ENCODE measurements at places on chromosomes 16 and 17.

DNA sequence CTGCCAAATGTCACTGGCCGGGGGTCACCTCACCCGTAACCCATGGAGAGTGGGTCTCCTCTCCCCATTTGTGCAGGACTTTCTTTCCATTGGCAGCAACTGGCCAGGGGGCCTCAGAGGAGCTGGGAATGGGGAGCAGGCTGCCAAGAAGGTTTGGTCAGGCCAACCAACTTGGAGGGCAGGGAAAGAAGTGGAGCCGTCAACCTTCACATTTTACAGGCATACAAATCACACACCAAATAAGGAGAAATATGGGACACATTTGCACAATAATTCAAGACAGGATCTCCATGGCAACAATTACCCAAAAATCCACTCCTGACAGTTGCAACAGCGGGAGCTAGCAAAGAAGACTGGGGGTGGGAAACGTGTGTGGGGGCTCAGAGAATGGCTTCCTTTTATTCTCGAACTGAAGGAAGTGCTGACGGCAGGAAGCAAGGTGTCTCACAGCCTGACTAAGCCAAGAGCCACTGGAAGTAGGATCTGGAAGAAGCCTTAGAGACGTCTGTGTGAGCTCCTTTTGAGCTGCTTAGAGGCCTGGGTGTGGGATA lies 20.9 kb downstream of the RPRML start:
- no peak for DNase-seq

GRCh38 chr16:89575247-89576152 lies at the start of gene CPNE7:
TSS of gene CPNE7 (plus strand) at chr16:89575758. CDS start at chr16:89575898, 140 bp downstream.
- DNase-seq = no peak

DNA sequence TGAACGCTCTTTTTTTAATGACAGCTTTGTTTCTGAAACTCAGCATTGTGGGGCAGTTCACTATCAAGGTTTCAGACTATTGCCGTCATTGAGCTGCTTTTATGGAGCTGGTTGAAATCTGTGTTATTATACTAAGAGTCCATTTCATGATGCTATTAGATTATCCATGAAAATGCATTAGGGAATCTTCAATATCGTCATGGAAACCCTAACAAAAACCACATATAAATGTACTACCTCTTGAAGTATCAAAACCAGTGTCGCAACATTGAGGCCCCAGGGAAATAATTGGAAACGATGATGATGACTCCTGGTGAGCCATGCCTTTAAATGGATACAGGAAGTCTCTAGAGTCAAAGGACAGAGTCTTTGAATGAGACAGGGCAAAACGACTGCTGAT lies 231.6 kb upstream of the CPHXL start:
- no peak for DNase-seq

DNA sequence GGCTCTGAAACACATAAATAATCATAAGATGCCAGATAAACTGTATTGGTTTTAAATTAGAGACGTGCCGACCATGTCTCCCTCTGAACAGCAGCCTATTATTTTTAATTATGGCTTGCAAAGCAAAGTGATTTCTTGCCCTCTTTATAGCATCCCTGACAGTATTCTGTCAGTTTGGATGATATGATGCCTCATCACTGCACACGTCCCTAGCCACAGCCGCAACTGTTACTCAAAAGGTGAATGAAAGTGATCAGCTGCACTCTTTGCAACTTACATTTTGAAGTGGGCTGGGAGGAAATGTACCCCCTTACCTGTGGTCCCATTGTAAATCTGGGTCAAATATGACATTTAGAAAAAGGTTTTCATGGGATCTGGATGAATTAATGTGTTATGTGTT lies 389.9 kb downstream of the MAF start:
- no peak for DNase-seq

DNA sequence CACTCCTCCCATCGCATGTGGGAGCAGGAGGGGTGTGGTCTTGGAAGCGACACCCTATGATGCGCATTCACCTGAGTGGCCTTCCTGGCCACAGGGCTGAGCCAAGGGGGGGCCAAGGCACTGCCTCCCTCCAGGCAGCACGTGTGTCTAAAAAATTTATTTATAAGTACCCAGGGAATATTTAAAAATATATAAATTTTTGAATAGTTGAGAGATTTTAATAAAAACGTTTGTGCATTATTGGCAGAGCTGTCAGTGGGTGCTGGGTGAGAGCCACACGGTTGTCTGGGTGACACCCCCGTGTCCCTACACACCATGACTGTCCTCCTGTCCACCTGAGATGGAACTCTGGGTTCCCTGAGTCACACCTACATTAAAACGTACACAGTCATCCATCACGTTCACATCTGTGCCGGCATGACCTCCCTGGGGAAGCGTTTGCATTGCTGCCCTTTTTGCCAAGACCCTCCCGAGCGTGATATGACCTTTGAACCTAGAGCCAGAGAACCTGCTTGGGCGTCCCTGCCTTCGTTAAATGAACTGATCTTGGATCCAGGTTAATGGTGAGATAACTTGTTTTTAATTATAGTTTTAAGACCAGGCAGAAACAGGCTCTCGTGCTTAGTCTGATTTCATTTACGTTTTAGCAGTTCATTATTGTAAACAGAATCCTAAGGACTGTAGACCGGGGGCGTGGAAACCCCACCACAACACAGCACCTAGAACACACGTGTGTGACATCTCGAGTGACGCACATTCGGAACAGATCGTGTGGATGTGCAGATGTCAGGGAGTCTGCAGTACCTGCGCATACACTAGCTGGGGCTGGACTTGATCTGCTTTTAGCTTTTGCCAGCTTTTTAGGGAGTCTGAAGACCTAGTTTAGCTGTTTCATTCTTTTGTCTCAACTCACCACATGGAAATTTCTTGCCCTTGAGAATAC lies 192.8 kb upstream of the CHMP6 start:
- no peak for DNase-seq

DNA sequence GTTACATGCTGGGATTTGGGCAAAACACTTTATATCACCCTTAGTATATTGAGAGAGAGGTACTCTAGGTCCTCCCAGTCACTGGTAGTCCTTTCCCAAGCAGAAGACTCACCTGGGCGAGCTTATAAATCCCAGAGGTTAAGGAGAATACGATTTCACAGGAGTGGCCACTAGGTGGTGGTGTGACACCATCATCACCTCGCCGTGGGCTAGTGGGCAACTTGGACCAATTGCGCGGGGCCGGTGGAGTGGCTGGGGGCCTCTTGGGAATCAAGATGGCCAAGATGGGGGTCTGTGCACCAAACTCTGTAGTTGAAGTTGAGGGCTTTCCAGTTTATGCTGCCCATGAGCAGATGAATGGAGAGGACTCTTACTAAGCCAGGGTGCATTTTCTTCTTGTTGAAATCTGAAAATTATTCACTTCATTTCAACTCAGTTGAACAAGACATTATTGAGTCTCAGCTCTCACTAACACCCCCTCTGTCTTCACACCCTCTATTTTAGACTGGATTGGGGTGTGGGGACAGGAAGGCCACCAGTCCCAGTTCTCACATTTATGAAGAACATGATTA lies 38.2 kb upstream of the PIRT start:
- no peak for DNase-seq

DNA sequence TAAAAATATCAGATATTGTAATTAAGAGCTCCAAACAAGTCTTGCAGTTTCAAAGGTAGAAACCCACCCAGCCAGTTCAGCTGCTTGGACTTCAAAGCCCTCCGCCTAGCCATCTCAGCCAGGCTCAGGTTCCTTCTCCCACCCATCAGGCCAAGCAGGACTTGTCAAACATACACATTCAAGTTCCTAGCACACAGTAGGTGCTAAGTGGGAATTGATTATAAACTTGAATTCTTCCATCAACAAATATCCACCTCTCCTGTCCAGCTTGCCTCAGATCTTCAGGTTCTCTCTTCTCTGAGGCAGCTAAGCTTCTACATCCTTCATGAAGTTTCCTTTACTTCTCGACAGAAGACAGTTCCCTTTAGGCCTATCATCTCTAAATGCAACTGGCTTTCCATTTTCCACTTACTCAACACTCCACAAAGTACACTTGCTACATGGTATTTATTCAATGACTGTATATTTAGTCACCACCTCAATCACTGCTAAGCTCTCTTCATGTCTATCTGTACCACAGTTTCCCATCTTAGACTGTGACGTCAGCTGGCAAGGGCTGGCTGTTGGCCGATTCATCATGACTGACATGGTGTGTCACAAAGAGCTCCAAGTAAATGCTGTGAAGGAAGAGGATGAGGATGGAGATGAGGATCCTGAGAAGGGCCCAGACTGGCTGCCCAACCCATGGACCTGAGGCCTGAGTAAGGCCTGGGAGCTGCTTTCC lies 13.3 kb upstream of the COG7 start:
- DNase-seq = no peak

- DNase-seq = no peak
Measured at GRCh38 chr16:69917739-69918138, 33.4 kb upstream of the CLEC18A start.

- no peak for DNase-seq
Measured at GRCh38 chr17:2892305-2892971, 96.2 kb downstream of the RAP1GAP2 start.

- DNase-seq = no peak
Measured at GRCh38 chr17:42081516-42082129, 16.6 kb downstream of the ZNF385C start.

GRCh38 chr16:19694989-19695388 lies 23.0 kb downstream of the KNOP1 start:
- DNase-seq = no peak

- no peak for DNase-seq
Measured at GRCh38 chr17:83054518-83055125, 24.8 kb upstream of the METRNL start.

DNA sequence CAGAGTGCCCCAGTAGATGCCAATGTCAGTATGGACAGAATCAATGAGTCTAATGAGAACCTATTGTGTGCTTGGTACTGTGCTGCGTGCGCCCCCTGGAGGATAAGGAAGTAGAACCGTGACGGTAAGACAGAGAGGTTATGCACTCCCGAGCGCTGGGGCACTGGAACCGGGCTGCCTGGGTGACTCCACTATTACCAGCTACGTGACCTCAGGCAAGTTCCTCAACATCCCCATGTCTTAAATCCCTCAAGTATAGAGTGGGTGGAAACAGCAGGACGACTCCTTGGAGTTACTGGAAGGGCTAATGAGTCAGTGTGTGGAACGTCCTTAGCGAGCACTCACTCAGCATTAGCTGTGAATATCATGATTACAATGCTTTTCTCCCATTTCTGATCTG lies 16.2 kb downstream of the CHST4 start:
- peak; percentile 29 for DNase-seq

GRCh38 chr17:15121426-15121825 lies 143.7 kb downstream of the PMP22 start:
- no peak for DNase-seq

GRCh38 chr16:66006485-66006884 lies 360.0 kb upstream of the CDH5 start:
- no peak for DNase-seq

- DNase-seq = no peak
Measured at GRCh38 chr16:73192232-73192894, 144.4 kb upstream of the ZFHX3 start.

DNA sequence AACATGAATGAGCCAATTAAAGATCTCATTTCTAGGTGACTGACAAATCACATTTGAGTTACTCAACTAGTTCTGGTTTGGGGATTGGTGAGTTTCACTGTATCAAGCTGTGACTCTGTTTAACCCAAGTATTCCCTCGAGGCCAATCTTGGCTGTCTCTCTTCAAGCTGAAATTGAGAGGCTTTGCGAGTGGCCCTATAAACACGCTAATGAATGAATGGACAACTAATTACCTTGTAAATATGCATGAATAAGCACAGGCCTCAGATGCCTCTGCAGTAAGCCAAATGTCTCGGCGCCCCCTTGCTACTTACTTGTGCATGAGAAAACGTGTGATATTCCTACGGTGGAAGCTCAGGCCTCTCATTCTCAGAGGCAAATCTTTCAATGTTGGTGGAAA lies 450.3 kb upstream of the PSMD7 start:
- no peak for DNase-seq

GRCh38 chr16:15790458-15790857 lies 66.4 kb downstream of the MYH11 start:
- no peak for DNase-seq

DNA sequence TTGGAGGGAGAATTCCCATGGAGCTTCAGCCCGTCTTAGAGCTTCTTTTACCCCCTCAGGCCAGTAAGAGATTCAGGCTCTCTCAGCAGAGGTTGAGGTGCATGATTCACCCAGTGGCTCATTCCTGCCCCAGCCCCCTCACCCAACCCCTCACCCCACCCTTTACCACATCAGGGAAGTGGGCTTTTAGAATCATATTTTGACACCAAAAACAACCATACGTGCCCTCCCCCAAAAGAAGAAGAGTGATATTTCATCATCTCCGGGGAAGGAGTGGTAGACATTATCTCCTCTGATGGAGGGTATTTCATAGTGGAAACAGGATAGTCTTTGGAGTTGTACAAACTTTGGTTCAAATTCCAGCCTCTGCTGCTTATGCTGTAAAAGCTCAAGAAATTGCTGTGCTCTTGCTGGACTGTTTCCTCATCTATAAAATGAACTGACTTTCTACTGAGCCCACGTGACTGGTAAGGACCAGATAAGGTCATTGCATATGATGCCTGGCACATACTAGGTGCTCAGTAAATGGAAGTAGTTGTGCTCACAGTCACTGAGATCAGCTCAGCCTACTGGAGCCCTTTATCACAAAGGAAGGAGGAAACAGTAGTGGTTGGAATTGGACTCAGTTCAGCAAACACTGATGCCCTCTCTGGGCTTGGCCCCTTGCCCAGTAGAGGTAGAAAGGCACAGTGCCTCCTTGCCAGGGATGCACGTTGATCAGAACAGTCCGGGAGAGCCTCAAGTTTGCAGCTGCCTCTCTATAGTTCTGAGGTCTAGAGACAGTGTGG lies 18.3 kb upstream of the CCL5 start:
- DNase-seq = no peak

- no peak for DNase-seq
Measured at GRCh38 chr16:81720973-81721906, 57.9 kb upstream of the PLCG2 start.

- DNase-seq = no peak
Measured at GRCh38 chr16:87012954-87013938, 303.9 kb downstream of the C16orf95 start.

DNA sequence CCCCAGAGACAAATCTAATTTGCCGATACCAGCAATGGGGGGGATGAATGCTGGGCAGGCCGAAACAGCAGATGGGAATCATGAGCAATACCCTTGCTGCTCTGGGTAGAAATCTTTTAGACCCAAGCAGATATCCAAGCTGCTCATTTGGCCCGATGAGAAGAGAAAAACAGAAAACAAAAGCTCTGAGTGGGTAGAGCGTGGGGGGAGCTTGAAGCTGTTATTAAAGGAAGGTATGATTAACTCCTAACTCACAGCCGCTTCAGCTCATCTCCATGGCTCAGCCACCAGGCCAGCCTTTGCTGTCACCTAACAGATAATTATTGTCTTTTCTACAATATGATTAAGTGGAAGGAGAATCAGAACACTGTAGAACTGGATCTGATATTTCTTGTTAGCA lies 58.3 kb downstream of the VPS35L start:
- DNase-seq = no peak

- DNase-seq = no peak
Measured at GRCh38 chr16:55655381-55655896, 349 bp upstream of the SLC6A2 start.

- no peak for DNase-seq
Measured at GRCh38 chr16:51801635-51802034, 650.6 kb upstream of the SALL1 start.
